ENCODE measurements at places on chromosomes 4 and X.

DNA sequence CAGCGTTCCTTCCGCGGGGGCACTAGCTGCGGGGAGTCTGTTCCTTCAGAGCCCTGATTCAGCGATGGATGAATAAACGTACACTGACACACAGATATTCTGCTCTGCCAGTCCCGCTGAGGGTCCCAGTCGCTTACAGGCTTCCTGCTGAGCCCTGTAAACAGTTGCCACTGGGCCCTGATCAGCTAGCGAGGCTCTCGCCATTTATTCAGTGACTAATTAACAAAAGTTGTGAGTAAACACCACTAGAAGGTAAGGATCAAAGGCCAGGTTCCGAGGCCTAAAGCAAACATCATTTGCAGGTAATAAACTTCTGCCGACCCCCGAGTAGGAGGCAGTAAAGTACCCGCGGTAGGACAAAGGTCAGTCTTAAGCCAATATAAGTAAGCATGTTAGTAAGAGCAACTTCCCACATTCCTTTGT, 442.6 kb upstream of the GALNT7 start:
- no peak for DNase-seq

DNA sequence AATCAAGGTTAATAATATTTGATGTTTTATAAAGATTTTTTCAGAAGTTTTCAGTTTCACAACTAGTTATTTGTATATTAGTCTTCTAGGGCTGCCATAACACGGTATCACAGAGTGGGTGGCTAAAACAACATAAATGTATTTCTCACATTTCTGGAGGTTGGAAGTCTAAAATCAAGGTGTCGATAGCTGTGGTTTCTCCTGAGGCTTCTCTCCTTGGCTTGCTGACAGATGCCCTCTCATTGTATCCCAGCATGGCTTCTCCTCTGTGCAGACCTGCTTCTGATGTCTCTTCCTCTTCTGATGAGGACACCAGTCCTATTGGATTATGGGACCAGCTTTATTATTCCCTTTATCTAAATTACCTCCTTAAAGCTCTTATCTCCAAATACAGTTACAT, 1456.6 kb downstream of the STIM2 start:
- DNase-seq = no peak

DNA sequence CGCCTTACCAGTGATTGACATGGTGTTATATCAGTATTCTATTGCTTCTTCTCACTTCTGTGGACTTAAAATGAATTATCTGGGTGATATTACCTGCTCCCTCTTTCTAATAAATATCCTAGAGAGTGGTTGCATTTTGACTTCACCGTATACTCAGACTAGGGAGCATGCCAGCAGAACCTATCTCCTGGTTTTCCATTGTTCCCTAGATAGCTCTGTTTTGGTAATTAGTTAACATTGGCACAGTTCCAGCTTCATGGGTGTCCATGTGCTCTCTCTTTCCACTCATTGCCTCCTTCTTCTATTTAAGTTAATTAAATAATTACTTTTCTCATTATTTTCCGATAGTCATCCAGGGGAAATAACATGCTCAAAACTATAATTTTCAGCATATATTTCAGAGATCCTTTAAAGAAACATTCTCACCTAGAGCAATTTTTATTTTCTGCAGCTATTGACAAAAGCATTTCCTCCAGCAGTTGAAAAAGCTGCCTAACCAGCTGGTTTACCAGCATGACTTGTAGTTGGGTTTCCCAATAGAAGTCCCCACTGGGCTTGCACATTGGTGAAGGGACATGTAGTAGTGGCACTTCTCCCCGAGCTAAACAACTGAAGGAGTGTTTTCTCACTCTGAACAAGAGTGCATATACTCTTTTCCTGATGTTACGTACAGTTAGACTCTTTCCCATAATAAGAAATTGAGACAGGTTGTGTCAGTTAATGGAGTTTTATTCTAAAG, 27.9 kb upstream of the PAPSS1 start:
- DNase-seq = no peak

DNA sequence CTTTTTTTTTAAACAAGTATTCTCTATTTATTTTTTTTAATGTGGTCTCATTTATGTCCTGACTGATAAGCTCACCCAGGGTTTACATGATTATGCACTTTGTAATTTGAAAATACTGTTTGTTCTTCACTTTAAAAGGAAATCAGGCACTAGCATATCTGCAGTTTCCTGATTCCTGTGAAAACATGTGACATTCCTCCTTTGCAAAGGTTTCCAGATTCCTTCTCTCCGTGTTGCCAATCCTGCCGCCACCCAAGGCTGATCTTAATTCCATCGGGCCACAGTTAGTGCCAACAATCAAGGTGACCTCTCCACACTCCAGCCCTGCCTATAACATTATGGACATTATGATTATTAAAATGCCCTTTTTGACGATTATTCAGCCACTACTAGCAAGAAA, 225.4 kb downstream of the PCDH7 start:
- DNase-seq = no peak

GRCh38 chr4:135434936-135435335, 1233.3 kb upstream of the PABPC4L start:
- DNase-seq = no peak

- DNase-seq = no peak
Measured at GRCh38 chrX:71867680-71868079, 43.0 kb upstream of the NHSL2 start.

DNA sequence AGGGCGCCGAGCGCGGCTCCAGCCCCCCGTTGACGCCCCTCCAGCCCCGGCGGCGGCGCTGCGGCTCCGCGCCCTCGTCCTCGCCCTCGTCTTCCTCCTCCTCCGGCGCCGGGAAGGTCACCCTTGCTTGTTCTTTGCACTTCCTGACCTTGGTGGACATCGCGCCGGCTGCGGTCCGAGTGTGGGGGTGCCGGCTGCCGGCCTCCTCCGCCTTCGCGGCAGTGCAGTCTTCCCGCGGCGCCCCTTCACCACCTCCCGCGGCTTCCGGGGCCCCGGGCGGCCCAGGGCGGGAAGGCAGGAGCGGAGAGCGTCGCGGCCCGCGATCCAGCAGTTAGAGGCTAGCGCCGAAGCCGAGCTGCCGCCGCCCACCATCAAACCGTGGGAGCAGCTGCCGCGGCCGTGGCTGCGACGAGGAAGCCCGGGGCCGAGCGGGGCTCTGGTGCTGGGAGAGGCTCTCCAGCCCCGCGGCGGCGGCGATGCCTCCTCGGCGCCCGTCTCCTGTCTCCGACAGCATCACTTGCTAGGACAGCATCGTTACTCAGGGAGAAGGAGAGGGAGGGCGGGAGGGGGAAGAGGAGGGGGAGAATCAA, at the start of gene TRPC3:
Gene TRPC3, minus strand, starts transcription at position 540 of the 590 bp plus-strand sequence. Its CDS starts 380 bp downstream, at position 160.
- DNase-seq = no peak

GRCh38 chr4:30281986-30282385, 438.2 kb upstream of the PCDH7 start:
- DNase-seq = no peak

DNA sequence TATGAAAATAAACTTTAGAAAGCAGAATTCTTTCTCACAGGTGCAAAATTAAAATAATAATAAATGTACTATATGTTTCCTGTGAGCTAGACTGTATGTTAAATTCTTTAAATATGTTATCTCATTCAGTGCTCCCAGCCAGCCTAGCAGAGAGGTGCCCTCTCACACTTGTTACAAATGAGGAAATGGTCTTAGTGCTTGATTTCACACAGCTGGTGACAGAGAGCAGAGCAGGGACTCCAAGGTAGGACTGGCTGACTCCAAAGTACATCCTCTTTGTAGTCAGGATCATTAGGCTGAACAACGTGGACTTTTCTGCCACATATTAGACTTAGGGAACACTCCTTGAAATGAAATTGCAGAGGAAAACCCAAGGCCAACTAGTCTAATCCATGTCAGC, 72.0 kb upstream of the HHIP start:
- no peak for DNase-seq

DNA sequence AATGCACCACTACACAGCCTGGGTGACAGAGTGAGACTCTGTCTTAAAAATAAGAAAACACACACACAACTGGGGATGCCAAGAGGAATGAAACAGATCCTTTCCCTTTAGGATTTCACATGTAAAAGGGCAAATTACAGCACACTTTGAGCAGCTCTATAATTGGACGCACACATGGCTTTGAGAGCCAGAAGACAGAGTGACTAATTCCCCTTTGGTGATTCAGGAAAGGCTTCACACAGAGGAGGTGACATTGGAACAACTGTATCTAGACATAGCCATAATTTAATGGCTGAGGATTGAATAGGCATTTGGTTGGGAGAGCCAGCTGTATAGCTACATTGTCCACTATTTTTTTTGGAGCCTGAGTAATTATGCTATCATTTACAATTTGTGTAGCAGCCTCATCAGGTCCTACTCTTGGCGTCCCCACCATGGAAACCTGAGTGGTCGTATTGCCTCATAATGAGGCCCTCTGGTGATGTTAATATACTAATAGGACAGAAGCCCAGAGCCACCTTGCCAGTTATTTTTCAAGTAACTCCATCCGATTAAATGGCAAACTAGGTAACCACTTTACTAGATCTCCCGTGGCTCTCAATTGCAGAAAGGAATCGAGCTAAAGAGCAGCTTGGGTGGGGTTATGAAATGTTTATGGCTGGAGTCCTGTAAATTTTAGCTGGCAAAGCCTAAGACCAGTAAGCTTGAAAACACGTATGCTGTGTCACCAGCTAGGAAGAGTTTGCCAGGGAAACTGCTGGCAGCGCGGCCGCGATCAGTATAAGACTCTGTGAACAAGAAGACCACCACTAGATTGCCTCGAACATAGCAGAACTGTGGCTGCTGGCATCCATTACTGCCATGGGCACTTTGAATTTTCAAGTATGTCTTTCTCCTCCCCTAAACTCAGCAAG, 8.5 kb upstream of the PPEF1 start:
- no peak for DNase-seq

- DNase-seq = no peak
Measured at GRCh38 chr4:21765810-21766407, 182.7 kb downstream of the KCNIP4 start.

GRCh38 chr4:82934441-82934840, 33.9 kb downstream of the THAP9 start:
- no peak for DNase-seq

DNA sequence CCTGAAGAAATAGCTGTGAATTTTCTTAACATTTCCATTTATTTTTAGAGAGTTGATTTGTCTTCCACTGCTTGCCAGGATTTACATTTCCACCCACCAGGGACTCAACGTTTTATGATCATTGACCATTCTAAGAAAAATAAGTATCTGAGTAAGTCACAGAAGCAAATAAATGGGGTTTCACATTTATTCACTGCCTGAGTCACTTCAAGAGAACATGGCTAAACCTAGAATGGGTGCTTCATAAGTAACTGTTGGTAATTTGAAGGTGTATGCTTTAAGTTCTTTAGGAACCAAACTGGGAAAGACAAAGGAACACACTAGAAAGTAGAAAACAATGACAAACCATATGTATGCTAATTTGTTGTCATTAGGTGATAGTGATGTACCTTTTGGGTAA, 43.2 kb upstream of the GRIA3 start:
- DNase-seq = no peak

DNA sequence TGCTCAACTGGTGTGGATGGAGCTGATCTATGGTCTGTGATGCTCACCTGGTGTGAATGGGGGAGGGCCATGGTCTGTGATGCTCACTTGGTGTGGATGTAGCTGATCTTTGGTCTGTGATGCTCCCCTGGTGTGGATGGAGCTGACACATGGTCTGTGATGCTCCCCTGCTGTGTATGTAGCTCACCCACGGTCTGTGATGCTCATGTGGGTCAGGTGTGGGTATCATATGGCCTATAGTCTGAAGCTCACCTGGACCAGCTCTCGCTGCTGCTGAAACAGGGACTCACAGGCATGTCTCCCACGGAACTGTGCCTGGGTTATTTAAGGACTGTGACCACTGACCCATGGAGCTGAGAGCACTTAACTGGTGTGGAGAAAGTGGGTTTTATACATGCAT, 109.7 kb downstream of the CRLF2 start:
- no peak for DNase-seq

DNA sequence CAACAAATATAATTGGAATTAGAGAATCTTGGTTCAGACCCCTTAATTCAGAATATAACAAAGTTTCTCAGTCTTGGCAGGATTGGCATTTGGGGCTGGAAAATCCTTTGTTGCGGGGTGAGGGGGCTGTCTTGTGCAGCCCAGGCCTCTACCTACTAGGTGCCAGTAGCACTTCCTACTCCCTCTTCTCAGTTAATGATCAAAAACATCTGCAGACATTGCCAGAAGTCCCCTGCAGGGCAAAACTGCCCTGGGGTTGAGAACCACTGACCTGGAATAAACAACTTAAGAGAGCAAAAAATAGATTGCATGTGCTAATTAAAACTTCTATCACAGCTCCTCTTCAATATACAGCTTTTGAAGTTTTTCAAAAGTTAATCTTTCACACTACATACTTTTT, 36.7 kb upstream of the CXorf38 start:
- no peak for DNase-seq

GRCh38 chrX:136310411-136310810, 9.6 kb downstream of the ADGRG4 start:
- no peak for DNase-seq

- no peak for DNase-seq
Measured at GRCh38 chrX:51606446-51606845, 12.3 kb downstream of the CENPVL3 start.

- no peak for DNase-seq
Measured at GRCh38 chrX:40471965-40472648, 108.7 kb upstream of the ATP6AP2 start.

DNA sequence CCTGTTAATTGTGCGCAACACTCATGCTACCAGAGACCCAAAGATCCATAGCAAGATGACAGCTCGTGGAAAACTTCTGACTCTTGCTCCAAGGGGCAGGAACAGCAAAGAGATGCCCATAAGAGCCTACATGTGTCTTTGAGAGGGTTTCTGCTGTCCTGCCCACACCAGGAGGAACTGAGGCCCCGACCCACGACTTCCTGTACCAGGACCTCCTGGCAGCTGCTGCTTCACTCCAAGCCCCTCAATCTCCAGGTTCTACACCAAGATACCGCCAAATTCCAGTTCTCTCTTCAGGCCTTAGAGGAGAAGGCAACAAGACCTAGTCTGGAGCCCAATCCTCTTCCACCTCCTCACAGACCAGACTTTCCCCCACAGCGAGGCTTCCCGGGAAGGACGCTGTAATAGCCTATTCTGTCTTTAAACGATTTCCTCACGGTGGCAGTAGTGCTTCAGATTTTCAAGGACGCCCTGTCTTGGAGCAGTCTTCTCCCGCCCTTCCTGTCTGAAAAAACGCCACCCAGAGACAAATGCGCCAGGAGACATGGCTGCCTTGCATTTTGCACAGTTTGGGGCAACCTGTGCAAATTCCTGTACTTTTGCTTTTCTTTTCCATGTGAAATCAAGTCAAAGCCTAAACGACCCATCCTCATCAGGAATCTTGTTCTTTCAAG, 230.2 kb upstream of the STK26 start:
- peak; percentile 72 for DNase-seq

GRCh38 chr4:94635177-94635576, 122.6 kb upstream of the BMPR1B start:
- DNase-seq = no peak

GRCh38 chr4:187666697-187667494, 328.7 kb upstream of the ZFP42 start:
- no peak for DNase-seq

GRCh38 chrX:121579016-121579760, 531.8 kb downstream of the GLUD2 start:
- no peak for DNase-seq

Measured in stimulated activated CD8-positive, alpha-beta memory T cell treated with anti-CD3 and anti-CD28 coated beads, Interleukin-2, amount 100 ng/mL, for 1 hour (primary cell).